T-cell (primary cell): ENCODE measurements at places on chromosomes 6 and 20.

DNA sequence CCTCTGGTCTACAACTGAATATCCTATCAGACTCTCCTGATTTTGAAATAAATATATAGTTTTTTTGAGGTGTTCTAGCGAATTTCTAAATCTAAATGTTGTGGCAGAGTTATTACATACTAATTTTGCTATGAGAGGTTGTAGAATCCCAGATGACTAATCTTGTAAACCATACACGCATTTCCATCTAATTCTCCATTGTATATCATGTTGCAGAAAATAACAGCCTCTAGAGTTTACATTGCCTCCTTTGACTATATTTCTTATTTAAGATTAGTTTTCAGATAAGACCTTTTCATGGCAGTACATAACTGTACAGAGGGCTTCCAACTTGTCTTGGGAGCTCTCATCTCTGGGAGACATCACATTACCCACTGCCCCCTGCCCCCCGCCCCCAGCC lies 22.9 kb downstream of the PTPN1 start:
- DNase-seq: no peak

- DNase-seq: no peak
Measured at GRCh38 chr20:39268981-39269461, 306.9 kb downstream of the DHX35 start.

DNA sequence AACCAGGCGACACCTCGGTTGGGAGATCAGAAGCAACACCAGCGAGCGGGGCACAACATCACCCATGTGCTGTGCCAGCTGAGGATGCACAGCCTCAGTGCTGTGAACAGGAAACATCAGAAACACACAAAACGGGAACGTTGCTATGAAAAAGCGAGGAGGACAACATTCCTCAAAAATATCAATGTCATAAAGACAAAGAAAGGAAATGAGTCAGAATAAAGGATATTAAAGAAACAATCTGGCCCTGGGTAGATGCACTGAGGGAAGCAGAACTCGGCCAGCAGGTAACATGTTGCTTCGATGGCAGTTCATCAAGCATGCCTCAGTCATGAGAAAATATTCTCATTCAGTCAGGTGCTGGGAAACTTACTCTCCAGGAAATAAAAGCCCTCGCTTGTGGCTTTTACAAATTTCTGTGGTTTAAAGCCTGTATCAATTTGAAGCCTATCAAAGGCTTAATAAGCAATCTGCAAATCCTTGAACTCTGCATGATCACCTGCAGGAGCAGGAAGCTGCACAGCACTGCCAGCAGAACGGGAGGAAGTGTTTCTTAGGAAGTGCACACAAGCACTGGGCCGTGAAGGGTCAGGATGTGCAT lies 77.5 kb downstream of the GINS1 start:
- no peak for DNase-seq

DNA sequence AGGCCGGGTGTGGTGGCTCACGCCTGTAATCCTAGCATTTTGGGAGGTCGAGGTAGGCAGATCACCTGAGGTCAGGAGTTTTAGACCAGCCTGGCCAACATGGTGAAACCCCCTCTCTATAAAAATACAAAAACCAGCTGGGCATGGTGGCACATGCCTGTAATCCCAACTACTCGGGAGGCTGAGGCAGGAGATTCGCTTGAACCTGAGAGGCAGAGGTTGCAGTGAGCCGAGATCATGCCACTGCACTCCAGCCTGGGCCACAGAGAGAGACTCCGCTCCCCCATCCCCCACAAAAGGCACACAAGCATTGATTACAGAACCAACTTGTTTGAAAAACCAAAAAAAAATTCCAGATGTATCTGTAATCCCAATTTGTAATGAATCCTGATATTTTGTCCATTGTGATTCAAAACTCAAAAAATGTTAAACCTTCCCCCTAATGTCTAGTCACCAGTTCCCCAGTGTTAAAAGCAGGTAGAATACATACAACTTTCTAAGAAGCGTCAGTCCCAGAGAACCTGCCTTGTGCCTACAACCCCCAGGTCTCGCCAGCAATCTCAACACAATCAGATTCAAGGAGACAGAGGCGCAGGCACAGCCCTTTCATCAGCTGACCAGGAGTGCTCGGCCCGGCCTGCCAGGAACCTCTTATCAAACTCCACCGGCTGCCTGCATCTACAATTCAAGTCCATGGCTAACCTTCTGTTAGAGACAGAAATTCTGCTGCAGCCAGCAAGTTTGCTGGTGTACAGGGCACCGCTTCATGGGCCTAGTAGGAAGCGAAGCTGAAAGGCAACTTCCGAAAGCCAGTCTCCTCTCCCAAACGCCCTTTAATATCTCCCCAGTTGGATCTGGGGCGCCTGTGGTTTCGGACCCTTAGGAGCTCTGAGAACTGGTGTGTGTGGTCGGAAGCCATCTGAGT lies 2.1 kb downstream of the EZR start:
- no peak for DNase-seq

- DNase-seq: no peak
Measured at GRCh38 chr6:7604506-7604905, 14.5 kb downstream of the SNRNP48 start.
